ENCODE measurements at places on chromosomes 7 and 10.

DNA sequence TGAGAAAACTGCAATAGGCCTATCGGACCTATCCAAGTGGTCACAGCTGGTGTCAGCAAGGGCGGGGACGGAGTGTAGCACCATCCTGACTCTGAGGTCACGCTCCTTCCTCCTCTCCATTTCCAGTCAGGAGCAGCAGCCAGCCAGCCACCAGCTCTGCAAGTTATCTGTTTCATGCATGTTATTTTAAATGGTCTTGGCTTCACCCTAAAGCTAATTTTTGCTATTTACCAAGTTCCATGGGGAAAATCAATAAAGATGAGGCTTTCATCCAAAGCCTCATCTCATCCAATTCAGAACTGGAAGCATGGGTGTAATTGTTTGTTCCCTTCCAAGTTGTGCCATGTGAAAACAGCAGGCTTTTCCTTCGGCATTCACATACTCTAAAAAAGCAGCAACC, 49.3 kb downstream of the ICA1 start:
- no peak for DNase-seq

DNA sequence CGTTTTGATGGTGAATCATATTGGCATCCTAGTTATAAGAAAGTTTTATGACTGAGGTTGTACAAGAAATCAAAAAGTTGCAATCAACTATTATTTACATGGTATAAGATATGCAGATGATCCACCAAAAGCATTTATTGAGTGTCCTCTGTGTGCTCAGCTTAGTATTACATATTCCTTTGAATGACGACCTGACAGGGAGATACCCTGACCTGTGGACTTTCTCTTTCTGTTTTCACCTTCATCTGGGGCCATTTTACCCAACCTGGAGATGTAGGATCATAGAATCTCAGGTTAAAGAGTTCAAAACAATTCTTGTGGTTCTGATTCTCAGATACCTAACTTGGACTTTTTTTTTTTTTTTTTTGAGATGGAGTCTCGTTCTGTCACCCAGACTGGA, 269.1 kb upstream of the SORCS1 start:
- DNase-seq, result no peak

DNA sequence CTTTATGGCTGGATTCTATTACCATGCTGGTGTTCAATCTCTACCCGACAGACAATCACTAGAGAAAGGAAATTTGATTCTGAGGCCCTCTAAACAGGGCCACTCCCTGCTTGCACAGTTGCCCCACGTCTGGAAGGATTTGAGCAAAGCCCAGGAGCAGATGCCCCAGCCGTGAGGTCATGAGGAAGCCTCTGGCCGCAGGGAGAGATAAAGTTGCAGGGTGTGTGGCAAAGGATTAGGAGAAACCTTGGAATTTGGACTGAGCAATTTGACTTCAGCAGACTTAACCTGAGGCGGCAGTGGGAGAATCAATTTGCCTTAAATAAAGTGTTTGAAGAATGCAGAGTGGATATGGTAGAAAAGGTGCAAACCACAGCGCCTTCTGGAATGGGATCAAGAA, 40.2 kb upstream of the KLF6 start:
- DNase-seq, result no peak

GRCh38 chr7:144997512-144997911, 161.7 kb upstream of the TPK1 start:
- DNase-seq, result no peak
